ENCODE measurements at places on chromosomes 4 and X. TPM values are rescaled to one million over a fixed set of nuclear protein-coding genes. Genes with fewer than 3 reads are reported as not detected.

The MAGEB17 gene
- polyA plus RNA-seq = not detected

The GAGE12G gene
- not detected for polyA plus RNA-seq

The MAGEA2 gene
- not detected for polyA plus RNA-seq

The ZMAT1 gene
- 2.5 TPM for polyA plus RNA-seq

The STPG2 gene
- polyA plus RNA-seq = not detected

The CCNB3 gene
- polyA plus RNA-seq = not detected

The DGKK gene
- not detected for polyA plus RNA-seq

DNA sequence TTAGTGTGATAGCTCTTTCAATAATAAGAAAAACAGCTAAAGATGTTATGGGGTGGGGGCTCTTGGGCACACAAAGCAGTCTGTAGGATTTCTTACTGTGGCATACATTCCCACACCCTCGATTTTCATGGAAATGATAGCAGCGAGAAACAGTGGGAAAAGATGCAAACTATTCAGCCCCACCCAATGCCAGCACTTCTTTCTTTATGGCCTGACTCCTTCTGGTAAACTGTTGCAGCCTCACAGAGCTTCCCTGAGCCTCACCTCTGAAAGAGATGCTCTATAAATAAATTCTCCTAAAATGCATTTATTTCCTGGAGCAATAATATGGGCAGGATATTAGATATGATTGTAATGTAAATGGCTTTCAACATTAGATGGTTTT lies 910 bp downstream of the ANK2 start:
- H3K4me3 ChIP-seq = no peak overlapping the region
- no peaks in the 10 kb centered on the region for H3K27me3 ChIP-seq

- H3K4me3 ChIP-seq = no peak overlapping the region
- no peaks in the 10 kb centered on the region for H3K27me3 ChIP-seq
- no peaks in the 10 kb centered on the region for H3K36me3 ChIP-seq
- DNase-seq = no peak
- H3K4me1 ChIP-seq = peaks cover 27% of the 10 kb centered on the region
Observed at GRCh38 chr4:152522245-152522644, 13.6 kb downstream of the FBXW7 start.

GRCh38 chrX:103919270-103919637 lies 43.2 kb upstream of the TMSB15B start:
- peaks cover 10% of the 10 kb centered on the region for H3K4me1 ChIP-seq
- H3K27ac ChIP-seq = peak overlapping the region; percentile 61
- H3K36me3 ChIP-seq = no peaks in the 10 kb centered on the region

GRCh38 chr4:7699825-7700224 lies 239.8 kb downstream of the AFAP1 start:
- no peak overlapping the region for H3K27ac ChIP-seq
- H3K4me1 ChIP-seq = no peaks in the 10 kb centered on the region
- no peak for DNase-seq
- no peak overlapping the region for H3K4me3 ChIP-seq
- no peaks in the 10 kb centered on the region for H3K27me3 ChIP-seq

GRCh38 chrX:13383907-13384306 lies 64.1 kb upstream of the ATXN3L start:
- no peaks in the 10 kb centered on the region for H3K36me3 ChIP-seq
- no peak for DNase-seq
- no peaks in the 10 kb centered on the region for H3K4me1 ChIP-seq
- no peak overlapping the region for H3K4me3 ChIP-seq
- no peak overlapping the region for H3K27ac ChIP-seq

- no peak for DNase-seq
- H3K27me3 ChIP-seq = no peaks in the 10 kb centered on the region
- H3K4me1 ChIP-seq = peaks cover 41% of the 10 kb centered on the region
- no peak overlapping the region for H3K27ac ChIP-seq
- H3K4me3 ChIP-seq = no peak overlapping the region
Observed at GRCh38 chr4:77006753-77007353, 57.3 kb downstream of the SEPTIN11 start.

GRCh38 chrX:38626296-38626695 lies 65.0 kb downstream of the TSPAN7 start:
- H3K27ac ChIP-seq = no peak overlapping the region
- no peak overlapping the region for H3K4me3 ChIP-seq
- H3K4me1 ChIP-seq = no peaks in the 10 kb centered on the region
- H3K36me3 ChIP-seq = no peaks in the 10 kb centered on the region
- DNase-seq = no peak

DNA sequence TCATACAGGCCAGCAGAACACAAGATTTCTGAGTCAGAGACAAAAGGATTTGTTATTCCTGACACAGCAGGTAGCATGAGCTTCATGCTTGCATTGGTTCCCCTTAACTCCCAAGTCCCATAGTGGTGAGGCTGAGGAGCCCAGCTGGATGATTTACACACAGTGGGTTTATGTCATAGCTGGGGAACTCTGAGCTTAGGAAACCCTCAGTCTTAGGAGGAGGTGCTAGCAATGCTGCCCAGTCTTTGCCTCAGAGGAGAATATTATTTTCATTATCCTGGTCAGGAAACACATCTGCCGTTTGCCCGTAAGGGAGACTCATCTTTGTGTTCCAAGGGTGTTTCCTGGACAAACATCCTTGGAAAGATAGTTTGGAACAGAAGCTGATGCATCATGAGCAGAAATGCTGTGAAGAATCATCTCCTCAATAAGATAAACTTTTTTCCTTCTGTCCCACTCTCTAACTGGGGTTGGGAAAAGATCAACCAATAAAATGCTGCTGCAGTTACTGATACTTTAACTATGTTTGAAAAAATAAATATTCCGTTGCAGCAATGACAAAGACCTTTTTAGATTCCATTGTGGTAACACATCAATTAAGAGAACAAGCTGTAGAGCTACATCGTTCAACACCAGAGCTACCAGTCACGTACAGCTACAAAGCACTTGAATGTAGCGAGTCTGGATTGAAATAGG lies 146.8 kb downstream of the DCLK2 start:
- no peaks in the 10 kb centered on the region for H3K4me1 ChIP-seq
- no peaks in the 10 kb centered on the region for H3K27me3 ChIP-seq

GRCh38 chr4:8587469-8588195 lies 4.9 kb upstream of the CPZ start:
- H3K27me3 ChIP-seq = no peaks in the 10 kb centered on the region
- no peak overlapping the region for H3K4me3 ChIP-seq
- H3K36me3 ChIP-seq = no peaks in the 10 kb centered on the region

- H3K4me1 ChIP-seq = peaks cover 78% of the 10 kb centered on the region
- H3K27me3 ChIP-seq = no peaks in the 10 kb centered on the region
- peaks cover 14% of the 10 kb centered on the region for H3K36me3 ChIP-seq
- DNase-seq = no peak
- no peak overlapping the region for H3K4me3 ChIP-seq
Observed at GRCh38 chrX:1475481-1475880, 22.8 kb upstream of the ASMTL start.

- DNase-seq = no peak
- H3K4me3 ChIP-seq = no peak overlapping the region
- H3K4me1 ChIP-seq = no peaks in the 10 kb centered on the region
- no peaks in the 10 kb centered on the region for H3K36me3 ChIP-seq
Observed at GRCh38 chrX:21056622-21057021, 317.6 kb upstream of the CNKSR2 start.

DNA sequence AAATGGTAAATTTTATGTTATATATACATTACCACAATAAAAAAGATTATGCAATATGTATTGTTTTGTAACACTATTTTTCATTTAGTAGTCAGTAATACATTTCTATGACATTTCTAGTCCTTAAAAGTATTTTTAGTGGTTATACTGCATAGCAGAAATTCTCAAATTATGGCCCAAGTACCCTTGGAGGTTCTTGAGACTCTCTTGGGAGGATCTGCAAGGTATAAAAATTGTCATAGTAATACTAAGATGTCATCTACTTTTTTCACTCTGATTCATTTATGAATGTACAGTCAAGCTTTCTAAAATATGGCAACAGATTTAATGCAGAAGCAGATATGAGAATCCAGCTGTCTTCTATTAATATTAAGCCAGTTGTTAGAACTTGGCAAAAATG lies 138.6 kb upstream of the NAP1L5 start:
- no peak overlapping the region for H3K27ac ChIP-seq
- no peak overlapping the region for H3K4me3 ChIP-seq
- H3K36me3 ChIP-seq = no peaks in the 10 kb centered on the region

GRCh38 chr4:125985856-125986255 lies 671.1 kb downstream of the FAT4 start:
- H3K36me3 ChIP-seq = no peaks in the 10 kb centered on the region
- H3K4me1 ChIP-seq = no peaks in the 10 kb centered on the region
- no peaks in the 10 kb centered on the region for H3K27me3 ChIP-seq
- H3K4me3 ChIP-seq = no peak overlapping the region

DNA sequence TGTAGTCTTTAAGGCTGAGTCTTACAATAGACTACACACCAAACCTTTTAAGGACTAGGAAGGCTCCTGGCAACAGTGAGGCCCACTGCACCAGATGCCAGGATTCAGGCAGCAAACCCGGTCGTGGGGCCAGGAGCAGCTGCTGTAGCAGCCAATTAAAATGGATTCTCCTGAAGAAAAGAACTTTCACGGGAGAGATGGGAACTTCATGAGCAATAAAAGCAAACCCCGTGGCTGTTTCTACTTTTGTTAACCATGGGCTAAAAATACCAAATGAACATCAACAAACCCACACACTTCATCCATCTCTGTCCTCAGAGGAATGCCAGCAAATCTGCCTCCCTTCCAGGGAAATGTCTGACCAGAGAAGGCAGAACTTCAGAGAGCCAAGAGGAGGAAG lies 101.4 kb downstream of the BTC start:
- H3K4me1 ChIP-seq = no peaks in the 10 kb centered on the region
- H3K27me3 ChIP-seq = no peaks in the 10 kb centered on the region
- H3K36me3 ChIP-seq = no peaks in the 10 kb centered on the region

DNA sequence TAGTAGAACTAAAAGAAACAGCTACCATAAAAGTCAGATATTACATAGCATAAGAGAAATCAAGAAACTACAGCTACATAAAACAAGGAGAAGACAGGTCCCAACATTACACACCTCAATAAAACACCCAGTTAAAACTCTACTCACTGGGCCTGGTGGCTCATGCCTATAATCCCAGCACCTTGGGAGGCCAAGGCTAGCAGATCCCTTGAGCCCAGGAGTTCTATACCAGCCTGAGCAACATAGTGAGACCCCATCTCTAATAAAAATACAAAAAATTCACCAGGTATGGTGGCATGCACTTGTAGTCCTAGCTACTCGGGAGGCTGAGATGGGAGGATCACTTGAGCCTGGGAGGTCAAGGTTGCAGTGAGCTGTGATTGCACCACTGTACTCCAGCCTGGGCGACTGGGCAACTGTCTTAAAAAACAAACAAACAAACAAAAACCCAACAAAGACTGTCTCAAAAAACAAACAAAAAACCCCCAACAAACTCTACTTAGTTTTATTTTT lies 15.2 kb upstream of the TXLNG start:
- H3K4me3 ChIP-seq = no peak overlapping the region
- H3K4me1 ChIP-seq = no peaks in the 10 kb centered on the region
- H3K27ac ChIP-seq = no peak overlapping the region
- no peaks in the 10 kb centered on the region for H3K36me3 ChIP-seq
- DNase-seq = no peak
- no peaks in the 10 kb centered on the region for H3K27me3 ChIP-seq

DNA sequence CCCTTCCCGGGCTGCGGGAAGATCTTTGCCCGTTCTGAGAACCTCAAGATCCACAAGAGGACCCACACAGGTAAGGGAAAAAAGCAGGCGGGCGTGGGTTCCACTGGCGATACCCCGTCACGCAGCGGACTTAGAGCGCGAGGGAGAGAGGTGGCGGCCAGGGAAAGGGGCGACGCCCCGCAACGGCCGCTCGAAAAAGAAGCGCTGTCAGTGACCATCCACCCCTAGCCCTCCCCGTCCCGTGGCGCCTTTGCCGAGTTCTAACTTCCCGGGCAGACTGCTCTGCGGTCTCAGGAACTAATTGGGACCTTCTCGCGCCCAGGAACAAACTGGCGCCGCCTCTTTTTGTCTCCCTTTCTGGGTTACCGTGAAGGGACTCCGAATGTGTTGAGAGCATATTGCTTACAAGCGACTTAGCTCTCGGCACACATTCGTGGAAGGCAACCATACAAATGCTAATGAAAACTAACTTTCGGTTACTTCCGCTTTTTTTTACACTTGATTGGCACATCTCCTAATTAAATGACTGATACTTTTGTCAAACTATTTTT lies 1.8 kb downstream of the ZIC3 start:
- no peak overlapping the region for H3K27ac ChIP-seq
- no peaks in the 10 kb centered on the region for H3K27me3 ChIP-seq
- H3K4me3 ChIP-seq = no peak overlapping the region

- no peaks in the 10 kb centered on the region for H3K4me1 ChIP-seq
- no peak overlapping the region for H3K27ac ChIP-seq
- H3K4me3 ChIP-seq = no peak overlapping the region
- no peak for DNase-seq
- no peaks in the 10 kb centered on the region for H3K27me3 ChIP-seq
Observed at GRCh38 chr4:184328022-184328736, 110.5 kb upstream of the ENPP6 start.

GRCh38 chrX:125778261-125778660 lies 387.8 kb downstream of the DCAF12L2 start:
- no peaks in the 10 kb centered on the region for H3K36me3 ChIP-seq
- no peaks in the 10 kb centered on the region for H3K4me1 ChIP-seq
- H3K27me3 ChIP-seq = no peaks in the 10 kb centered on the region
- no peak overlapping the region for H3K27ac ChIP-seq
- no peak for DNase-seq

GRCh38 chr4:55706541-55706940 lies 70.4 kb upstream of the NMU start:
- H3K36me3 ChIP-seq = no peaks in the 10 kb centered on the region
- H3K4me3 ChIP-seq = no peak overlapping the region
- H3K27ac ChIP-seq = no peak overlapping the region
- no peaks in the 10 kb centered on the region for H3K27me3 ChIP-seq

DNA sequence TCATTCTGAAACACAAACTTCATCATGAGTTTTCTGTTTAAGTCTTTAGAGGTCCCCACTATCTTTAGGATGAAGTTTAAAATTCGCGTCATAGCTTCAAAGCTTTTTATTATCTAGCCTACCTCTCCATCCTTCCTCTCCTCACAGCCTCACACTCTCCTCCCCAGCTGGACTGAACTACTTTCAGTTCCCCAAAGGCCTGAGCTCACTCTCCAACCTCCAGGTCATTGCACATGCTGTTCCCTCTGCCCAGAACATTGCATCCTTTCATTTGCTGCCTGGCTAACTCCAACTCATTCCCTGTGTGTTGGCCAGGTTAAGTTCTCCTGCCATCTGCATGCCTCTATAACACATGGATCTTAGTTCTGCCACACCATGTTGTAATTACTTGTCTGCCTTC lies 2.9 kb upstream of the OTUD5 start:
- no peaks in the 10 kb centered on the region for H3K27me3 ChIP-seq
- DNase-seq = no peak
- H3K4me3 ChIP-seq = no peak overlapping the region

GRCh38 chr4:76823495-76823894 lies 74.4 kb downstream of the SOWAHB start:
- no peak for DNase-seq
- no peak overlapping the region for H3K27ac ChIP-seq
- H3K4me1 ChIP-seq = no peaks in the 10 kb centered on the region
- H3K4me3 ChIP-seq = no peak overlapping the region
- no peaks in the 10 kb centered on the region for H3K27me3 ChIP-seq

DNA sequence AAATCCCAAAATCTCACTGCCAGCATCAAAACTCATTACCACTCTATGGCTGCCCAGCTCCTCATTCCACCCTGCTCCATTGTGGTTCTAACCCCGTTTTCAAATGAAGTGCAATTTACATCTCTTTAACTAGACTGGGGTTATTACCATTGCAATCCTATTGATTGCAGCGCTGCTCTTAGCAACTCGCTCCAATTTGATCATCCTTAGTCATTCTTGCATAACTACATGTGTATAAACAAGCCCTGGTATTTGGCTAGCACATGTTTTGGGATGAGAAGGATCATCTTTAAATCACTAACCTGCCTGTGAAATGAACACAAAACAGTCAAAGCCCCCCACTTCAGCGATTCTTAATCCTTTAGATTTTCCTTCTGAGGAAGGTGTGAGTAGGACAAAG lies 340.1 kb upstream of the PPARGC1A start:
- H3K27me3 ChIP-seq = no peaks in the 10 kb centered on the region
- H3K4me1 ChIP-seq = no peaks in the 10 kb centered on the region
- no peak for DNase-seq

Data from CD8-positive, alpha-beta memory T cell (primary cell).